Tibial nerve (tissue), 4 donors: ENCODE measurements at places on chromosomes 12 and 14.

GRCh38 chr12:6066651-6067050, 57.8 kb downstream of the VWF start:
- no peak for DNase-seq

- no peak for DNase-seq
Observed at GRCh38 chr12:71688961-71689570, 3.2 kb downstream of the TMEM19 start.

GRCh38 chr12:116159175-116159574, 118.3 kb downstream of the MED13L start:
- no peak for DNase-seq

DNA sequence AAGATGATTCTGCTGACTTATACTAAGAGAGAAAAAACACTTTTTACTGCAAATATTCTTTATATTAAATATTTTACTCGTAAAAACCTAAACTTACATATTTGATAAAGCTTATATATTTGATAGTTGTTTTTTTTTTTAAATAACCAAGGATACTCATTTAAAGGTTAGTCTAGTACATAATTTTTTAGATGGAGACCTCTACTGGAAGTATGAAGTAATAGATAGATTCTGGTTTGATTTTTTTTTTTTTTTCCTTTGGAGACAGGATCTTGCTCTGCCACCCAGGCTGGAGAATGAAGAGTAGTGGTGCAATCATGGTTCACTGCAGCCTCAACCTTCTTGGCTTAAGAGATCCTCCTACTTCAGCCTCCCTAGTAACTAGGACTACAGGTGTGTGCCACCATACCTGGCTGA, 16.4 kb downstream of the ARID2 start:
- no peak for DNase-seq

DNA sequence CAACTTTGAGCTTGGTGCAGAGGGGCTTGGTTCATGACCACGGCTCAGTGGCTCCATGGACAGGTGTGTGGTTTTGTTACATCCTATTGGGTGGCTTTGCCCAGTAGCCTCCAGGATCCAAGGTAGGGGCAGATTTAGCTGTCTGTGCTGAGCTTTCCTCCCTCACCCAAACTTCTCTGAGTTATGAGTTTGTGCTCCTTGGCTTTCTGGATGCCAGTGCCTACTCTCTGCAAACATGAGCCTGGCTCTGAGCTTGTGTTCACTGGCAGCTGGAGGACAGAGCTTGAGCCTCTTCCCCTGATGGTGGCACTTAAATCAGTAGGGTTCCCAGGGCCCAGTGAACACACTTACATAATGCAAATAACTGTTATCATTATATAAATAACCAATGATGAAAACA, 45.3 kb upstream of the HECTD1 start:
- no peak for DNase-seq

- no peak for DNase-seq
Observed at GRCh38 chr12:118038137-118038536, 21.6 kb downstream of the RFC5 start.
